ENCODE measurements at places on chromosomes 6 and 20.
A peak's percentile ranks its signal among the peaks of the same experiment; 100 is the strongest.

- DNase-seq = no peak
Observed at GRCh38 chr6:73513496-73513854, 7.4 kb downstream of the EEF1A1 start.

- no peak for DNase-seq
Observed at GRCh38 chr20:58788896-58789544, 61.7 kb downstream of the GNAS-AS1 start.

- DNase-seq = no peak
Observed at GRCh38 chr20:36812594-36813463, 39.3 kb upstream of the DSN1 start.

- DNase-seq = no peak
Observed at GRCh38 chr6:147195510-147195909, 8.7 kb upstream of the STXBP5 start.

DNA sequence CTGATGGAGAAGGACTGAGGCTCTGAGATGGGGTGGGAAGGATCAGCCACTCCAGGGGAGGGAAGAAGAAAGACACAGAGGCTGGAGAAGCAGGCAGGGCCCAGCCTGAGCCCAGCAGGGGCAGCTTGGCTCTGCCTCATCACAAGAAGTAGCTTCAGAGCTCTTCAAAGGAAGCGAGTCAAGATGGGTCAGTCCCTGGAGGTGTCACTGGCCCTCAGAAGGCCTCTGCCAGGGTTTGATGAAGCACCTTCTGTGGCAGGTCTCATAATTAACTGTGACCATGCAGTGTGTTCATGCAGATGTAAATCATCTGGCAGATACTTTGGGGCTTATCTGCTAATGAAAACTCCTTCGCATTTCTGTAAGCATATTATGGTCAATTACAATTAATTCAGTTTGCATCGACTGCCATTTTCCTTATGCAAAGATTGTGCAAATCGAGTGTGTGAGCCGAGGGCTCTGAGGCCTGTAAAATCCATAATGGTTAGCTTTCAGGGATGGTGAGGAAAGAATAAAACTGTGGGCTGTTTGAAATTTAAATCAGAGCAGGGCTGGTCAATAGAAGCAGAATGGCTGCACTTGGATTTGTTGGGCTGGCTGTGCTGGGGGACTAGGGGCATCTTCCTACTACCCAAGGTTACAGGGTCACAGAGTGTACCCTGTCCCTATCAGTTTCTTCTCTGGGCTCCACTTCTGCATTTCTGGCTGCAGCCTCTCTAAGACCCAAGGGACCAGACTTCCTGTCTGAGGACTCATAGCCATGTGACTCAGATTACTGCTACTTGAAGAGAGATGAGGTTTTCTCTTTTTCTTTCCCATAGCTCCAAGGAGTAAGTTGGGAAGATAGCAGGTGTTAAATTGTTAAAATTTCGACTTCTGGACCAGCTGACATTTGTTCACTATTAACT, 376.6 kb downstream of the DHX35 start:
- no peak for DNase-seq

- no peak for DNase-seq
Observed at GRCh38 chr20:53707371-53708055, 113.9 kb upstream of the ZNF217 start.

GRCh38 chr6:111113336-111114086, 26.2 kb downstream of the SLC16A10 start:
- DNase-seq = peak; percentile 58

GRCh38 chr6:33428224-33428965, 8.5 kb downstream of the SYNGAP1 start:
- DNase-seq = peak; percentile 82

DNA sequence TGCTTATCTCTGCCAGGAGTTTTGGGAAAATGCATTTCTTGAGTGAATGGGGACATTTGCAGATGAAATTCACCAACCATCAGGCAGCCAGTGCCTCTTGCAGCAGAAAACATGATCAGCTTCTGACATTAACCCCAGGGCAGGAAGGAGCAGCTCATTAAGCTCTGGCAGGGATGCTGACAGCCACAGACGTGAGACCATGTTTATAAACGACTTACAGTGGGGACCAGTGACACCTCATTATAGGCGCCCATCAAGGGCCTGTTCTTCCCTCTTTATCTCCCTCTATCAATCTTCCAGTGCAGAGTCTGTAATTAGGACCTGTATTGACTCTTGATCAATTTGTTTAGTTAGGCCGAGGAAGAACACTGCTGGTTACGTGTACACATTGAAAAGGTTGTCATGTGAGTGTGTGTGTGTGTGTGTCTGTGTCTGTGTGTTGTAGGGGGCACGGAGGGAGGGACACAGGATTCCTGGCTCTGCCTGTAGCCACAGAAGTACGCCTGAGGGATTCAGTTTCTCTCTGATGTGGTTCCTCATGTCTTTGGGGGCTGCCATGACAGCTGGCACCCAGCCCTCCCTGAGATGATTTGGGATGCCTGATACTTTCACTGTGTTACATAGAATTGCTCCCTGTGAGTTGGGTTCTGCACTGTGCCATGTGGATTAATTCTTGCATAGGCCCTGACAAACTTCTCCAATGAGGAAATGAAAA, 428.4 kb upstream of the CHD6 start:
- no peak for DNase-seq

GRCh38 chr6:157066781-157067491, 256.4 kb downstream of the TMEM242 start:
- DNase-seq = no peak

GRCh38 chr6:114989279-114989964, 646.6 kb upstream of the HS3ST5 start:
- DNase-seq = no peak

DNA sequence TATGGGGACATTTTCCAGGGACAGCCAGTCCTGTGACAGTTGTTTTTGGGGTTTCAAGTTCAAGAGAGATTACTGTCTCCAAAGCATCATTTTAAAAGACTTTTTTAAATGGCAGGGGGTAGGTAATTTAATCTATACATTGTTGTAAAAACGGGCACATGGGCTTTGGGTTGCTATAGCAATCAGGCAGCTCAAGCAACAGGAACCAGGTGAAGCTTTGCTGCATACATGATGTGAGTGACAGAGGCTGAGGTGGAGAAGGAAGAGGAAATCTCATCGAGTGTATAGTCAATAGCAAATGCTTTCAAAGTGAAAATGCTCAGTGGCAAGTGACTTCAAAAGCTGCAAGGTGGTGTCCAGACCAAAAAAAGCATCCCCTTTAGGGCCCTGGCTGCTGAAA, 277.4 kb upstream of the JAG1 start:
- DNase-seq = no peak

DNA sequence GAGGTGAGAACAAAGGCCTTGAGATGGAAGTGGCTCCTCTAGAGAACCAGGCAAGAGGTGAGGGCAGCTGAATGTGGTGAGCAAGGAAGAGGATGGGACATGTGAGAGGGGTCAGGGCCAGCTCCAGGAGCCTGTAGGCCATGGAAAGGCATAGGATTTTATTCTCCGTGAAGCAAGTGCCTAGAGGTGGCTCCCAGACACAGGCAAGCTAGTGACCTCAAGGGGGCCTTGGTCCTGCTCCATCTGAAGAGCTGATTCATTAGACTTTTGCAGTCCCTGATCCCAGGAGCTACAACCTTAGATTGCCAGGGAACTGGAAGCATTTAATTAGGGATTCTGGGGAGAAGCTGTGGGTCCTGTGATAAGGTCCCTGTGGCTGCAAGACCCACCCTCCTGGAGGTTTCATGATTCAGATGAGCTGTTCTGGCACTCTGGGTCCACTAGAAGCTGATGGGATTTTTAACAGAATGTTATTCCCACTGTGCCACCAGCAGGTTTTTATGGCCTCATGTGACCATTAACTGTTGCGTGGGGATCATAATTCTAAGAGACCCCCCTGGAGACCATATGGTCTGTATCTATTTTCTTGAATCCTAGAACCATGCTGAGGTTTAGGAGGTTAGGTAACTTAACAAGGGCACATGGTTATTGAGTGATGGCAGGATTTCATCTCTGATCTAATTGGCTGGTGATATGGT, 90.5 kb downstream of the ELOVL5 start:
- no peak for DNase-seq

- peak; percentile 30 for DNase-seq
Observed at GRCh38 chr20:59640267-59640666, 35.9 kb downstream of the PHACTR3 start.

- DNase-seq = no peak
Observed at GRCh38 chr6:132142768-132143167, 191.6 kb upstream of the CCN2 start.

DNA sequence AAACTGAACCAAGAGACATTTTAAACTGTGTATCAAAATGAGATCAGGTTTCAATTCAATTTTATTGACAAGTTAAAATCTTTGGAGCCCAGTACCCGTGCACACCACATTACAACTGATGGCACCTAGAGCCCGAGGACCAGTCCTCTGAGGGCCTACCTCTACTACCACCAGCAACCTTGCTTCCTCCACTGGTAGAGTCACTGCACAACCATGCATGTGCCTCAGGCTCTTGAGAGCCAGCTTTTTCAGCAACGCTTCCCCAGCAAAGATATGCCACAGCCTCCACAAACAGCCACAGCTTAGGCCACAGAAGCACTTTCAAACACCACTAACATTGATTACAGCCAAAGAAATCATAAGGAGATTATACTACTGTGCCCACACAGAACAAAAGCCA, 328.6 kb upstream of the RNF217 start:
- DNase-seq = no peak

- peak; percentile 52 for DNase-seq
Observed at GRCh38 chr20:59149678-59150504, 13.7 kb upstream of the ZNF831 start.
